ENCODE measurements at places on chromosomes 13 and 19. TPM values are rescaled to one million over a fixed set of nuclear protein-coding genes. Genes with fewer than 3 reads are reported as not detected.

- no peak for DNase-seq
Measured at GRCh38 chr13:77124423-77124822, 97.5 kb upstream of the FBXL3 start.

DNA sequence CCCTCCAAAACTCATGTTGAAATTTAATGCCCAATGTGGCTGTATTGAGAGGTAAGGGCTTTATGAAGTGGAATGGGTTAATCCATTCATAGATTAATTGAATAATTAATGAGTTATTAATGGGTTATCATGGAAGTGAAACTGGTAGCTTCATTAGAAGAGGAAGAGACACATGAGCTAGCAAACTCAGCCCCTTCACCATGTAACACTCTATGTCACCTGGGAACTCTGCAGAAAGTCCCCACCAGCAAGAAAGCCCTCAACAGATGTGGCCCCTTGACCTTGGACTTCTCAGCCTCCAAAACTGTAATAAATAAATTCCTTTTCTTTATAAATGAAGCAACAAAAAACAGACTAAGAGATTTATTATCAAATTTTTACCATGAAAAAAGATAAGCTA lies 223.5 kb downstream of the KLF12 start:
- no peak for DNase-seq

DNA sequence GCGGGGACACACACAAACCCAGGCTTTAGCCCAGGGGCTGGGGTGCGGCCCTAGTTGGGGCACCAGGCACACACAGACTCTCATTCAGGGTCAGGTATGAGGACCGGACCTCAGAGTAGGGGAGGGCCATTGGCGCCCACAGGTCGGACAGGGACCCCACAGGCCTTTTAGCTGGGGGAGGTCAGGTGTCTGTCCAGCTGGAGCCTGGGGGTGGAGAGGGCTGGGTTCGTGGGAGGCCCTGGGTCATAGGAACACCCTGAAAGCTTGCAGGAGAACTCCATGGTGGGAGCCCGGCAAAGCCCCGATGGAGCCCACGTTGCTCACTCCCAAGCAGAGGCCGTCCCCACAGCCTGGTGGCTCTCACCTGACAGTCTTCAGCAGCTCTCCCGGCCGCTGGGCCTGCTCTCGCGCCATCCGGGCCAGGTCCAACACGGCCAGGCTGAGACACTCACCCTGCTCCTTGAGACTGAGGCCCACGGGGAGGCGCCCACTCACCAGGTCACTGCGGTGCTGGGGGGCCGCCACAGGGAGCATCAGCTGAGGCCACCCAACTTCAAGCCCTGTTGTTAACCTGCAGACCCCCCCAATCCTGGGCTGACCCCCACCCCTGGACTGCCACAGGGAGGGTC lies 5.0 kb downstream of the JAK3 start:
- no peak for DNase-seq

GRCh38 chr19:6514926-6515544 lies 12.9 kb upstream of the TUBB4A start:
- DNase-seq = no peak

Gene LATS2
- 23.0 TPM for total RNA-seq

- DNase-seq = peak; percentile 85
Measured at GRCh38 chr19:3670796-3671679, 29.2 kb downstream of the PIP5K1C start.

Gene C19orf73
- not detected for total RNA-seq

GRCh38 chr19:41744850-41745249 lies 10.5 kb upstream of the CEACAM6 start:
- DNase-seq = no peak

GRCh38 chr19:55131421-55131820 lies 14.0 kb upstream of the PPP1R12C start:
- DNase-seq = peak; percentile 37

DNA sequence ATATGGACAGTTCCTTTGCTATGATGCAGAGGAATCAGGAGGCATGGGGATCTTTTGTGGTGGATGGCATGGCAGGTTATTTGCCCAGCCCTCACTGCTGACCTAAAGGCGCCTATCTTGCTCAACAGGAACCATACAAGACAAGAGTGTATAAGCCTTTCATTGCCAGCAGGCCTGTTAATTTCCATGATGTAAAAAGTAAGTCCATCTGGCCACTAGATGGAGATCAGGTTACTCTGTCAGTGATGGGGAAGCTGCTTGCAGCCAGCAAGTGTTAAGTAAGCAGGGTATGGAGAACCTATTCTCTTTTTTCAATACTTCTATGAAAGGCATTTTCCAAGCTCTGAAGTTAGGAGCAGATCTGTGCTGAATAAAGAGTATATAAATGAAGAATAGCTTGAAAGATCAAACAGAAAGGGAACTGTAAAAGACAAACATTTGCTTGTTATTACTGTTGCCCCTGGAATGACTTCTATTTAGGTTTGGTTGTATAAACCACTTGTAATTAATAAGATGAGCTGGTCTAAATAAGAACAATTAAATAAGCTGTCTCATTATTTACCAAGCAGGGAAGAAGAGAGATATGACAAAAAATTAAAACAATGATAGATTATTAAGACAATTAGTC lies 210.9 kb downstream of the RGCC start:
- peak; percentile 93 for DNase-seq

DNA sequence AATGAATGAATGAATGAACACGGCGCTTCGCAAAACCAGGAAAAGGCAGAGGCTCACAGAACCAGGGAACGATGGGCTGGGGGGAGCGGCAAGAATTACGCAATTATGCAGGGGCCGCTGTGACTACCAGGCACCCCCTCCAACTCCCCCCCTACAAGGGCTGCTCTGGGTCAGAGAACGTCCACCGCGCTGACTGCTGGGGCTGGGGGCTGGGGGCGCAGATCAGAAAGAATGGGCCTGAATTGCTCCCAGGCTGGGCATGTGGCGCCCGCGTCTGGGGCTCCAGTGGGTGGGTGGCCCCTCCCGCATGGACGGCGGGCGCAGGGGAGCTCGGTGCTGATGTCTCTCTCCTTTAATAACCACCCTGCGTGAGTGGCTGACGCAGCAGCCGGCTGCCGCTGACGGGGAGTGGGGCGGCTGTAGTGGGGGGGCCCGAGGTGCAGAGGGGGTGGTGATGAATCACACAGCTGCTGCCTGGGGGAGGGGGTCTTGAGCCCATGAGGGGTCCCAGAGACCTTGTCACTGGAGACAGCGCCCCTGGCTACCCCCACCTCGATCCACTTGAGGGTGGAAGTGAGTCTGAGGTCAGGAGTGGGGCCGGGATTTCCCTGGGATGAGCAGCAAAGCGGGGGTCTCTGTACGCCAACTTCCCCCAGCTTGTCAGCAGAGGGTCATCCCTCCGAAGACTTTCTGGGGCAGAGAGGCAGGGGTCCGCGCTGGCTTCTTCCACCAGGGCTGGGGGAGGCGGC lies 1.5 kb upstream of the CIRBP start:
- DNase-seq = peak; percentile 52

Gene CNN1
- 44.5 TPM for total RNA-seq

DNA sequence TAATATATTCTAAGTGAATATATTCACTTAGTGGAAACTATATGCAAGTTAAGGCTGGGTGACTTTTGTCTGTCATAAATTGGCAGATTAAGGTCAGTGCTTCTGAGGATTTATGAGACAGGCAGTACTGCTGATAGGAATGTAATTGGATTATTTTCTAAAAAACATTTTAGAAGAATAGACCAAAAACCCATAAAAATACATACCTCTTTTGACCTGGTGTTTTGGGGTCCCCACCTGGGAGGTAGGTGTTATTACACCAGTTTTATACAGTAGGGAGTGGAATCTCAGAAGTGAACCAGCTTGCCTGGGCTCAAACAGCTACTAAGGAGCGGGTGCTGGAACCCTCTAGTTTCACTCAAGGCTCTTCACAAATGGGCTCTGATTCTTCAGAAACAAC lies 25.3 kb downstream of the COG3 start:
- DNase-seq = no peak

DNA sequence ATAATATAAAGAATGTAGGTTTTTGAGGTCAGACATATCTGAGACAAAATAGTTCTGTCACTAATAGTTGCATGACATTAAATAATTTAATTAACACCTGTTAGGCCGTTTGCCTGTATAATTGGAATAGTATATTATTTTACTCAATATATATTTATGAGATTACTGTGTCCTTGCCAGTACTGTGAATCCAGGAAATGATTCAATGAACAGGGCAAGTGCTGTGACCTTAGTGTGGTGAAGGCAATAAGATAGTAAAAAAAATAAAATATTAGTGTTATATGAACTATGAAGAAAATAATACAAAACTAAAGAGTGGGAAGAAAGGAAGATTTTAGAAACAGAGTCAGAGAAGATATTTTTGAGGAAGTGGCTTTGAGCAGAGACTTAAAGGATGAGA lies 403.7 kb downstream of the PCDH9 start:
- DNase-seq = no peak

GRCh38 chr13:23350009-23350408 lies 83.5 kb downstream of the SACS start:
- peak; percentile 67 for DNase-seq

DNA sequence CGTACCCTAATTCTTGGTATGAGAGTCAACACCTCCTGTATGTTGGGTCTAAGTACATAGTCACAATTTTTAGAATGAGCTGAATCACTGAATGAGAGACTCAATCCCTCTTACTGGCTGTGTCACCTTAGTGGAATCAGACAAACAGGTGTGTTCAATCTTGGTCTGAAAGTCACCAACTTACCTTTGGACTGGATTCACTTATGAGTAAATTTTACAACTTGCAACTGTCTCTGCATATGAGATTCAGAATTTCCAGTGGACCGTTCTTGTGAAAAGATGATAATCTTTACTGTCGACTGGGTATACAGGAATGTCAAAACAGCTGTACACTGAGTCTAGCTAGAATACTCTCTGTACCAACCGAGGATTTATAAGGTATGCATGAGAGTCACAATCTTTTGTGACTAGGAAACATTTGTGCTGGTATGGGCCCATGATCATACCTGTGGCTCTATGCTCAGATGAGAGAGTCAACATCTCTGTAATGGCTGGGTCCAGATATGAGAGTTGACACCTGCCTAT lies 5.9 kb upstream of the ZNF91 start:
- DNase-seq = no peak

DNA sequence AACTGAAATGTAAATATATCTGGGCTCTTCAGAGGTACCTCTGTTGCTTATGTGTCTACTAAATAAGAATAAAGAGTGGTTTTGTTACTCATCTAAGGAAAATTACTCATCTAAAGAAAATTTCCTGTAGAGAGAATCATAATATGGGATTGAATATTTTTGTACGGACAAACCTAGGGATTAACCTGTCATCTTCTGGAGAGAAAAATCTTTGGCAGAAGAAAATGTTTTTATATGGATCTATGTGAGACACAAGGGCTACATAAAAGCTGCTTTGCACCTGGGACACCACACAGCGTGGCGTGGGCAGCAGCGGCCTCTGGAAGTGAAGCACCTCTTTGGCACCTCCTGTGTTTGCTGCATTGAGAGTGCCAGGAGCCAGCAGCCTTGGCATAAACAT lies 242.9 kb upstream of the DACH1 start:
- DNase-seq = no peak

DNA sequence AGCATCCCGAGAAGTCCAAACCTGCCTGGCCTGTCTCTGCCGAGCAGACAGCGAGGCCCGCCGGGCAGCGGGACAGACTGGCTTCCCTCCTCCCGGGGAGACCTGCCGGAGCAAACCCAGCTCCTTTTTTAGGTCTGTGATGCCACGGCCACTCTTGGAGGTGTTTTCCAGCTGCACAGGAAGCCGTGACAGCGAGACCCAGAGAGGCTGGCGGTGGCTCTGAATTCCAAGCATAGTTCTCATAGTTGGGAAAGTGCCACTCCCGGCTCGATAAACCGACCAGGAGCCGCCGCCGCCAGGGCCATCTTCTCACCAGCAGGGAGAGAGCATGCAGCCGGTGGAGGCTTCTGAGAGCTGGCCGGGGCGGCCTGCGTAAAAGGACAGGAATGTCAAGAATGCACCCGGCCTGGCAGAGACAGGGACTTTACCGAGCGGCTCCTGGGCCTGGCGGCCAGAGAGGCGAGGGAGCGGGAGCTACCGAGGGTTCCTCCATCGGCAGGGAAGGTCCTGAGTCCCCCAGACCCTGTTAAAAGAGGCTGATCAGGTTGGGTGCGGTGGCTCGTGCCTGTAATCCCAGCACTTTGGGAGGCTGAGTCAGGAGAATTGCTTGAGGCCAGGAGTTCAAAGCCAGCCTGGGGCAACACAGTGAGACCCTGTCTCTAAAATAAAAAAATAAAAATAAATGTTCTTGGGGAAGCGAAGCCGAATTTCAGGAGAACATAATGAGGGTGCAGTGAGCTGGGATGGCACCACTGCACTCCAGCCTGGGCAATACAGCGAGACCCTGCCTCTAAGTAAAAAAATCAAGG lies 64.9 kb downstream of the GADD45B start:
- DNase-seq = peak; percentile 100

Gene CGB1
- 4.2 TPM for total RNA-seq

Gene GIPR
- total RNA-seq = not detected

Gene HNRNPA1L2
- total RNA-seq = 1.2 TPM

Gene OR4F17
- total RNA-seq = not detected

Gene DDX49
- total RNA-seq = 76.0 TPM

- DNase-seq = peak; percentile 67
Measured at GRCh38 chr13:99505814-99506269, 4.6 kb downstream of the TM9SF2 start.

DNA sequence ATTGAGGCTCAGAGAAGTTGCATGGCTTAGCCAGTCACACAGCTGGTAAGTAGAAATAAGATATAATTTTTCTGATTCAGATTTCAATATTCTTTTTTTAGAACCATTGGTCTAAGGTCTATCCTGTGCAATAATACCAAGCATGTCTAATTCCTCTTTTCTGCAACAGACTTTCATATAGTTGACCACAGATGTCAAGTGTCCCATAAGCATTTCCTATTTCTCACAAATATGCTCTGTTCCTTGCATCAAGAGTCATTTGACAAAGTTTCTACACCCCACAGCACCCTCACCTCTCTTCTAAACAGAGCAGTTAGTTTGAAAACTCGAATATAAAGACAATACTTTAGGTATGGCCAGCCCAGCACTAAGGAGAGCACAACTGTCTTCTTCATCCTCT lies 26.8 kb upstream of the SACS start:
- no peak for DNase-seq

GRCh38 chr13:49343255-49343654 lies 95.5 kb downstream of the CDADC1 start:
- no peak for DNase-seq

DNA sequence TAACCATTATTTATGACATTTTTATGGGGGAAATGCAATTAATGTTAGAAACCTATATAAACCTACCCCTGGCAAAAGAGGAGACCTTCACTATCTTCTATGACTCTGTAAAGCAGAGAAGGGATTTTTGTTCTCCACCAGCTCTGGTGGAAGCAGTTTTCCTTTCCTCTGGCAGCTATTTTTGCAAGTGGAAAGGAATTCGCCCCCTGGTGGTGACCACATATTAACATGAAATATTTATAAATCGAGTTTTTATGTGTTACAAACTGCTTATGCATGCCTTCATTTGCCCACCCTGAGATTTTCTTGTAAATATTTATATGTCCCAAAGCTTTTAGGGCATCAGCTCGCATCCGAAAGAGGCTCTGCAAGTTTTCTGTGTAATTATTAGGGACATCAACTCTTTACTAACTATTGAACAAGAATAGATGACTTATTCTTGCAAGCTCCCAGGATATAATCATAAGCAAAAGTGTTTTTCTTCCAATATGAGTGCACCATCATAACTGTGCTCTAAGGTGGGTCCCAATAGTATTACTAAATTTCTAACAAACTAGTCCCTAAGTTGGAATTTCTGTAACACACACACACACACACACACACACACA lies 62.4 kb downstream of the SERTM1 start:
- peak; percentile 83 for DNase-seq

- DNase-seq = peak; percentile 99
Measured at GRCh38 chr19:38658462-38659306, 11.2 kb downstream of the ACTN4 start.

Gene GADD45GIP1
- 48.4 TPM for total RNA-seq

Gene ZNF414
- total RNA-seq = 1.8 TPM
